ENCODE measurements at places on chromosomes 7 and 10.
A peak's percentile ranks its signal among the peaks of the same experiment; 100 is the strongest.

DNA sequence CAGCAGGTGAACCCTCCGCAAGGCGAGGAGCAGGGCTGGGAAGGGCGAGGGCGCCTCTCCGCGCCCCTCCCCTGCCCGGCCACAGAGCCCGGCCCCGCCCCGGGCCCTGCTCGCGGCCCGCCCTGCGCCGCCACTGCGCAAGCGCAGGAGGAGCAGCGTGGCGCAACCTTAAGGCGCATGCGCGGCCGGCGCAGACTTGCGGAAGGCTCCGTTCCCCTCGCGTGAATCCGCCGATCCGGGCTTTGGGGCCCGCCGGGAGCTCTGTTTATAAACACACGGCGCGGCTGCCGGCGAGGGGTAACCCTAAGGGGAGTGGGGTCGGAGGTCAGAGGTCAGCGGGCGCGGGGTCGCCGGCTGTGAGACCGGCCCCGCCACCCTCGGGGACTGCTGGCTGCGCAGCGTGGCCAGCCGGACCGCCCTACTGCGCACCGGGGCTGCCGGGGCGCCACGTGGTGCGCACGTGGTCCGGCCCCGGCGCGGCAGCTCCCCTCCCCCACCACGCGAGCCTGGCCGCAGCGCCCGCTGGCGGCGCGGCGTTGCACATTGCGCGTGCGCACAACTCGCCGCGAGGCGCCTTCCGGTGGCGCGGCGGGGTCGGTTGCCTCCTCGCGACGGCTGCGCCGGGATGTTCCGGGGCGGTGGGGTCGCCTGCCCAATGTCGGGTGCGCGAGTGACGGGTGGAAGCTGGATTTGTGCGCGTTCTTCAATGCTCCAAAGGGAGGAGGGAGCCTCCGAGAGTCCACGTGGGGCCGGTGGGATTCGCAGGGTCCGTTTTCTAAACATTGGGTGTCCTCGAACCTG lies 40.2 kb upstream of the FOXK1 start:
- DNase-seq = peak; percentile 99

- no peak for DNase-seq
Observed at GRCh38 chr7:102856036-102856435, 56.8 kb upstream of the LRRC17 start.

DNA sequence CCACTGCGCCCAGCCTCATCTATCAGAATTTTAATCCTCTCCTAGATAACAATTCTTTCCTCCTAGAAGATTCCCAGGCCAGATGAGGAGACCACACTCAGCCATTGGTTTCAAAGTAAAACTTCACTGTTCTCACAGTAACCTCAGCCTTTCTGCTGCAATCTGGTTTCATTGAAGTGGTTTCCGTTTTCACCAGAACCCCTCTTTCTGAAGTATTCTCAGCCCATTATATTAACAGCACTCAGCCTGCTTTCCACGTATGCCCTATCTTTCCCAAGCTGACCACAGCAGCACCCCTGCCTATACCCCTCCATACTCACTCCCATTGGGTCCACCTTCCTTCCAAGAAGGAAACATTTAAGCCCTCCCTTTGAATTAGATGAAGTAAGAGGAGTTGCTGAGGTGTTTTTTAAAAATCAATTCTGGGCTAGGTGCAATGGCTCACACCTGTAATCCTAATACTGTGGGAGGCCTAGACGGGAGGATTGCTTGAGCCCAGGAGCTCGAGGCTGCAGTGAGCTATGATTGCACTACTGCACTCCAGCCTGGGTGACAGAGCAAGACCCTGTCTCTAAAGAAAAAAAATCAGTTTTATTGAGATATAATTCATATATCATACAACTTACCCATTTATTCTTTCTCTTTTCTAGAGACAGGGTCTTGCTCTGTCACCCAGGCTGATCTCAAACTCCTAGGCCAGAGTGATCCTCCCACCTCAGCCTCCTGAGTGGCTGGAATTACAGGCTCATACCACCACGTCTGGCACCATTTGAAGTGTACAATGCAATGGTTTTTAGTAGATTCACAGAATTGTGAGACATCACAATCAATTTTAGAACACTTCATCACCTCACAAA lies 11.3 kb downstream of the PLAU start:
- DNase-seq = peak; percentile 61

- no peak for DNase-seq
Observed at GRCh38 chr7:103766660-103767059, 222.8 kb downstream of the RELN start.

DNA sequence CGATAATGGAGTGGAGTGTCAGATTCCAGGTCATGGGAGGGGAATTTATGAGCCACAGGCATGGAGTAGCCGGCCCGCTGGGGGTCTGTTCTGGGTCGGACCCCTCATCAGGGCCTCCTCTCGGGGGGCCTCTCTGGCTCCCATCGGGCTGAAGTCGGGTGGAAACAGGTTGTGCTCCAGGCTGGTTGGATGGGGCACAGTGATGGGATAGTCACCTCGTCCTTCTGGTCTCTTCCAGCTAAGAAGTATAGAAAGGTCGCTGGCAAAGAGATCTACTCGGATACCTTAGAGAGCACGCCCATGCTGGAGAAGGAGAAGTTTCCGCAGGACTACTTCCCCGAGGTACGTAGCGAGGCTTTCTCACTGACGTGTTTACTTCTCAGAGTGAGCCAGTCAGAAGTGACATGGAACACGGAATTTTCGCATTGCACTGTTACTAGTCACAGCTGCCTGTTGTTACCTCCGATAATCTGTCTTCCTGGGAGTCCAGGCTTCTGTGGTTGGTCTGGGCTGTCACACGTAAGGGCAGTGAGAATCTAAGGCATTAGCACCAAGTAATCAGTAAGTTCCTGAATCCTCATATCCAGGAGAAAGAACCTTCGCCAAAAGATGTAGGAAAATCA lies 88.3 kb downstream of the NKX6-2 start:
- no peak for DNase-seq

GRCh38 chr7:89695241-89695640 lies 459.0 kb upstream of the STEAP1 start:
- no peak for DNase-seq

- DNase-seq = peak; percentile 60
Observed at GRCh38 chr10:15585303-15585715, 134.4 kb downstream of the ITGA8 start.

DNA sequence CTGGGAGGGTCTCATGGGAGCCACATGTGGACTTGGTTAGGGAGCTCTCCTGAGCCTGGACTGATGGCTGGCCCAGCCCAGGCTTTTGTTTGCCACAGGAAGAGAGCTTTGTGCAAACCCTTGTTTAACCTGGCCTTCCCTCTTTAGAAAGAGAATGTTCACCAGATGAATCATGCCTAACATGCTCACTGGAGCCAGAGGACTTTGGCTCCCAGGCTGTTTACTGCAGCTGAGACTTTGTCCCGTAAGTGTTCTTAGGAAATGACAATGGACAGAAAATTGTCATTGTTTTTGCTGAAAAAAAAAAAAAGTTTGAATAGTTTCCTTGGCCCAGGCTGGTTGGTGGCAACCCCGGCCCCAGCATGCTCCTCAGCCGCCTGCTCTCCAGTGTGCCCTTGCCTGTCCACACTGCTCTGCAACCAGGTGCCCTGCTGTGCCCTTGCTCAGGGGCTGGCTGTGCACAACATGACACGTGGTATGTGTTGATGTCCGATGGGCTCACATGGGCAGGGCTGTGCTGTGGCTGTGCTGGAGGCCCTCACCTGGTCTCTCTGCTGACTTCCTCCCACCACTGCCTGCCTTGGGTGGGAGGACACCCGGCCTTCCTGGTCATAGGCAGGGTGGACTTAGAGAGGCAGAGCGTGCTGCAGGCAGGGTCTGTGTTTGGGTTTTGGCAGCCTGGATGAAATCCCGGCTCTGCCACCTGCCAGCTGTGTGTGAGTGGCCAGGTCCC lies 215.3 kb upstream of the ZNF32 start:
- DNase-seq = no peak

GRCh38 chr7:112130729-112131410 lies 75.3 kb downstream of the DOCK4 start:
- DNase-seq = no peak

DNA sequence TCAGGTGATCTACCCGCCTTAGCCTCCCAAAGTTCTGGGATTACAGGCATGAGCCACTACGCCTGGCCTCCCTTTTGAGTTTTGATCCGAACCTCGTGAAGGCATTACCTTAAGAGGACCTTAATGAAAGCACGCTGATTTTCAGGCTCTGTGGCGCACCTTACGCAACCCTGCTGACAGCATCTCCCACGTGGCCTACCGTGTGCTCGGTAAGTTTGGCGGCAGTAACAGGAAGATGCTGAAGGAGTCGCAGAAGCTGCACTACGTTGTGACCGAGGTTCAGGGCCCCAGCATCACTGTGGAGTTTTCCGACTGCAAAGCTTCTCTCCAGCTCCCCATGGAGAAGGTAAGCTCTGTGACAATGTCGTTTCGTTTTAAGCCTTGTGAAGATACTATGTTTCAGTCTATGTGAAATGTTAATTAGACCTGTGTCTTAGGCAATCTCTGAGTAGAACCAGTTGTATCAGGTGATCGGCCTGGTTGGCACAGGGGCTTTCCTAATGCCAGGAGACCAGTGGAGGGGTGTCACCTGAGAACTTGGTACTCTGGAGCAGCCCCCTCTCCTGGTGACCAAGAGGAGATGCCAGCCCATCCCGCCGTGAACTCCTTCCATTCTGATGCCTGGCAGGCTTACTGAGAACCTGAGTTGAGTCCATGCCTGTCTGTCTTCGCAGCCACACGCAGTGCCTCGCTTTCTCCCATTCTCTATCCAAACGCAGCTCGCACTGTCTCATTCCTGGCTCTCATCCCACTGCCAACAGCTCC lies 43.5 kb downstream of the TRRAP start:
- peak; percentile 44 for DNase-seq

DNA sequence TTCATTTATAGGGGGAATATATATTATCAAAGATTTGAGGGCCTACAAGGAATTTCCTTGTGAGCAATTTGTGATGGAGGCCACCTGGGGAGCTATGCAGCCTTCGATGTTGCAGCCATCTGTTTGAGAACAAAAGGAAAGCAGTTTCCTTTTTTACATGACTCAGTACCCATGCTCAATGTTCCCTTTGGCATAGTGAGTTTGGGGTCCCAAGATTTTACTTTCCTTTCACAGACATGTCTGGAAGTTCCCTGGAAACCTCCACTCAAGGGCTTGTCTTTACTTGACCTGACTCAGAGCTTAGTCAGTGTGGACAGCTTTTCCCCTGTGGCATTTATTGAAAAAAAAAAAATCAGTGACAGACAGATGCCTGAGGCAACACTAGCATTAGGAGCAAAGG lies 73.5 kb upstream of the VIPR2 start:
- no peak for DNase-seq

DNA sequence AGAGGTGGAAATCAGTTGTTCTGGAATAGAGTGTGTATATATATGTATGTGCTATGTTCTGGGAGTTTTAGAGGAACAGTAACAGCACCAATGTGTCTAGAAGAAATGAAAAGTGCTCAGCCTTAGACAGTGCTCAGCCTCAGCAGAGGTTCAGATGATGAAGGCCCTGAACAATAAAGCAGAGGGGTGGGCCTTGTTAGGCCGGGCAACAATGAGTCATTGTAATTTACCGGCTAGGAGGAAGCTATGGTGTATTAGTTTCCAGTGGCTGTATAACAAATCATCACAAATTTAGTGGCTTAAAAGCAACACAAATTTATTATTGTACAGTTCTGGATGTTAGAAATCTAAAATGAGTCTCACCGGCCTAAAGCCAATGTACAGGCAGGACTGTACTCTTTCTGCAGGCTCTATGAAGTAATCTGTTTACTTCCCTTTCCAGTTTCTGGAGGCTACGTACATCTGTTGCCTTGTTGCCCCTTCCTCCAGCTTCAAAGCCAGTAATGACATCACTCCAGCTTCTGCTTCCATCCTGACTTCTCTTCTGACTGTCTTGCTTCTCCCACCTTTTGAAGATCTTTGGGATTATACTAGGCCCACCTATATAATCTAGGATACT lies 84.6 kb downstream of the CH25H start:
- no peak for DNase-seq

DNA sequence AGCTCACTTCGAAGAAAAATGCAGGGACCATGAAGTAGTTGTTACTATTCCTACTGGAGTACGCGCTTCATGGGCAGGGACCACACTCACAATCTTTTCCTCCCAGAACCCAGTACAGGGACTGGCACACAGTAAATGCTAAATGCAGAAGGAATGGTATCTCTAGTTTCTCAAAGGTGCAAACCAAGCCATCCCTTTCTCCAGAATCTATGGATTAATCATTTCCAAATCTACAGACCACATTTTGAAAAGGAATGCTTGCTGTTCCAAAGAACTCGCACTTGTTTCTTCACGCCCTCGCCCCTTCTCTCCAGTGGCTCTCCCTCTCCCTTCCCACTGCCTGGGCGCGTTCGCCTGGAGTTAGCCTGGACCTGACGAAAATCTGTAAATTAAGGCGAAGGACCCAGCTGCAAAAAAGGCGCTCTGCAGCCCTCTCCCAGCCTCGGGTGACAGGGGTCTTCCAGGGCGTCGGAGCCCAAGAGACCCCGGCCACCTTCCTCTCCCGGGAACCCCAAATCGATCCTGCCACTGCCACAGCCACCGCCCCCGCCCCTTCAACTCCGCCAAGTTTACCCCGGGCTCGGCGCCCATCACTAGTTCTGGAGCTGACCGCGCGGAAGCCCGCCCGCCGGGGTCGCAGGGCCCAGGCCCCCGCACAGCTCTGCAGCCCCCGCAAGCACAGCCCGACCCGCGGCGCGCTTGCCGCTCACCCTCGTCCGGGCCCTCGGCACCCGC lies 527 bp downstream of the PDIA4 start:
- DNase-seq = no peak

GRCh38 chr10:69819716-69820506 lies 18.2 kb downstream of the COL13A1 start:
- no peak for DNase-seq

GRCh38 chr10:3054851-3055199 lies 12.5 kb upstream of the PFKP start:
- no peak for DNase-seq

DNA sequence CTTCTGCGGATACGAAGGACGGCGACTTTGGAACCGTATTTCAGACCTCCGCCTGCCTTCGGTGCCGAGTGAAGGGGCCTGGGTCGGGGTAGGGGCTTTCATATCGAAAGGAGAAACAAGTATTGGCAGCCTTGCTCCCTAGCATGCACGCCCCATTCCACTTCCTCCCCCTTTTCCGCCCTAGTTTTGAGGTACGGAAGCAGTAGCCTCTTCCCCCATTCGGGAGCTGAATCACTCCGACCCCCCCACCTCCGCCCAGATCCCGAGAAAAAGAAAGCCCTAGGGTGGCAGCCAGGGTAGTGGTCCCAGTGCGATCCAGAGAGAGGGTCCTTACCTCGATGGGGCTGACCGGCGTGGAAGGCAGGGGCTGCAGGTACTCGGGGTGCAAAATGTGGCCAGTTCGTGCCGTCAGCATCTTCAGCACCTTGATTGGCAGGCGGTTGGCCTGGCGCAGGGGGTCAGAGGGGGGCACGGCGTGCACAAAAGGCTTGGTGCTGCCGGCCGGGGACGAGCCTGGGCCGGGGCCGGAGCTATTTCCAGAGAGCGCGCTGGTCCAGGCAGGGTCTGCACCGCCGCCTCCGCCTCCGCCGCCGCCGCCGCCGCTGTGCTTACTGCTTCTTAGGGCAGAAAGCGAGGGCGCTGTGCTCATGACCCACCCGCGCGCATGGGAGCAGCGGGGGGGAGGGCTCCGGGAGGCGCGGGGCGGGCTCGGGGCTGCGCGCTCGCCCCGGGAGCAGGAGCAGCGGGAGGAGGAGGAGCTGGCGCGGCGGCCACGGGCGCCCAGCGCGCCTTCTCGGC lies 594 bp downstream of the ZNF503 start:
- DNase-seq = peak; percentile 70

Data from activated CD8-positive, alpha-beta memory T cell treated with anti-CD3 and anti-CD28 coated beads for 24 hours (primary cell).